ENCODE measurements at places on chromosomes 5 and 9.

GRCh38 chr5:90421136-90421535, 11.6 kb upstream of the CETN3 start:
- no peak for DNase-seq

DNA sequence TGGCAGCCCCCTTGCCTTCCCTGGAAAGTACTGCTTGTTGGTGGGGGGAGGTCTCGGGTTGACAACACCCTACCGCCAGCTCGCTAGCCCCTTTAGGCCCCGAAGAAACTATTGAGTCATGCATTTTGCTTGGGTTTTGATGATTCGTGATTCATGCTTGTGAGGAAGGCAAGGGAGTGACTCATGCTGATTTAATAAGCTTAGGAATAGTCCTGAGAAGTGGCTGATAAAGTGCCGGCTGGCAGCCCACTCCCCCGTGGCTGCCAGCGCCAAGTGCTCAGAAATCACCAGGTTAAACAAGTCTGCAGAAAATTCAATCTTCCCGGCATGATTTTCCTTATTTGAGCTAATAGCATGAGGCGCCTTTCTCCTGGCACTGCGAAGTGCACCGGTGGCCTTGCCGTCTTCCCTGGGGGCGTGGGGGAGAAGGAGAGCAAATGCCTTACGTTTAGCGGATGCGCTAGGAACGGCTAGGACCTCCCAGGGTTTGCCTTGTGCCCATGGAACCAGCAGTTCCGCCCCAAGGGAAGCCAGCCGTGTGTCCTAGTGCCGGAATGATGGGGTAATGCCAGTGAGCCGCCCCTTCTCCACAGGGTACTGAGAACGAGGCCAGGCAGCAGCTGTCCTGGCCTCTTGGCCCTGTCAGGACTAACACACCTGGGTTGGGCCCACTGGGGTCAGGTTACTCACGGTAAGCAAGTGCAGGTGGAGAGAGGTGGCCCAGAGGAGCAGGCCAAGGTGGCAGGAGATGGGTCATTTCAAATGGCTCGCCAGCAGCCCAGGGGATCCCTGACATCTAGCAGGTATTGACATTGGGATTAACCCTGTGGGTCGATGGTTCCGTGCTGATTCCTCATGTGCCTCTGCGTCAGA, 151.9 kb downstream of the MACROH2A1 start:
- peak; percentile 9 for DNase-seq

DNA sequence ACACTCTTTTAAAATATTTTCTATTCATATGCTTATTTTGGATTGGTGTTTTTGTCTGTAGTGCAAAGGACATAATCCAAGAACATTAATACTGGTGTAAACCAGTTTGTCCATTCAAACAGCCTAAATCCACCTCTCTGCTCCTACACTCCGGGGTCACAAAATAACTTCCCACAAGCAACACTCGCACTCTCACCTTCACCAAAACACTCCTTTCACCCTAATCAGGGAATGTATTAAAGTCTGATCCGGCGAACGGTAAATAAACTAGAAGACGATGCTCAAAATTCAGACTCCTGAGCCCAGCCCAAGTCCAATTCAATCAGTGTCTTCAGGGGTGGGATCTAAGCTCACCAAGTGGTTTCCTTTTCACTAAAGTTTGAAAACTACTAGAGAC, 649 bp downstream of the AP3B1 start:
- DNase-seq: no peak

DNA sequence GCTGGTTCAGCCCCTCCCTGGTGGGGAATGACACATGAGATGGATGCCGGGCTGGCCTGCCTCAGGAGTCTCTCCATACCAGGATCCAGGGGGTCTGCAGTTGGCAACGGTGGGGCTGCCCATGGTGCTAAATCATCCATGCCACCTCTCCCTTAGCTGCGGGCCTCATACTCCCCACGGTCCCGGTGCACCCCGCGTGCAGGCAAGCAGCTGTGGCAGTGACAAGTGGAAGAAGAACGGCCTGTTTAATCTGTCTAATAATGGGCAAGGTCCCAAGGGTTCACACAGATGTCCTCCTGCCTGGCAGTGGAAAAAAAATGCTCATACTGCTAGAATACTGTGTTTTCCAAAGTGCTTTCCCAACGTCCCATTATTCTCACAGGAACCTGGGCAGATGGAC, 196.9 kb upstream of the PANK3 start:
- no peak for DNase-seq

GRCh38 chr5:68554571-68555279, 339.2 kb downstream of the PIK3R1 start:
- no peak for DNase-seq

- DNase-seq: no peak
These were observed 20.1 kb upstream of the IFNB1 start for GRCh38 chr9:21097817-21098216.

DNA sequence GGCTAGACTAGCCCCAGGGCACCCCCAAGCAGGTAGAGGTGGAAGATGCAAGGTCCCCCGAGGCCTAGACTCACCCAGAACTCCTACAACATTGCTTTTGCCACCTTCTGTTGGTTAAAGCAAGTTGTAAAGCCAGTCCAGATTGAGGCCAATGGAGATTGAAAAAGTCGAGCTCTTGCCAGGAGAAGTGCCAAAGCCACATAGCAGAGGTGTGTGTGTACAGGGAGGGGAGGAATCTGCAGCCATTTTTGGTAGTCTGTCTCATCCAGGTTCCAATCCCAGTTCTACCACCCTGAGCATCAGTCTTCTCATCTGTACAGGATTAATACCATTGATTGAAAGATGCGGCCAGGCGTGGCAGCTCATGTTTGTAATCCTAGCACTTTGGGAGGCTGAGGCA, 12.3 kb upstream of the URM1 start:
- no peak for DNase-seq

DNA sequence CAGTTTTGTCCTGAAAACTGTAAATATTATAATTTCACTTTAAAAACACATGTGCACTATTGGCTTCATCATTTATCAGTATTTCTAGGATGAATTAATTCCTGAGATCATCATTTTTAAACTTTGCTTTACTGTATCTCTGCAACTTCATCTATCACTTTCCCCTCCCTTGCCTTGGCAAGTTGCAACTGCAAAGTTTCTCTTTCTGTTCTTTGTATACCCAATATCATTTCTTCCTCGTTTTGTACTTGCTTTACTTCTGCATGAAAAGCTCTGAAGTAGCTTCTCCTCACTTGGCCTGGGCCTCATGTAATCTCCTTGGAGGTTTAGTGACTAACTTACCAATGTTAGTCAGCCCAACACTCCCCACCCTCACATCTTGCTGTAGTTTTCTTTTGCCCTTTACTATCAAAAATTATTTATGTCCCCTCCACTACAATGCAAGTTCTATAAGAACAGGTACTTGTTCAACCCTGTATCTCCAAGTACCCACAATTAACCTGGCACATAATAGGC, 12.8 kb downstream of the C5orf63 start:
- no peak for DNase-seq

DNA sequence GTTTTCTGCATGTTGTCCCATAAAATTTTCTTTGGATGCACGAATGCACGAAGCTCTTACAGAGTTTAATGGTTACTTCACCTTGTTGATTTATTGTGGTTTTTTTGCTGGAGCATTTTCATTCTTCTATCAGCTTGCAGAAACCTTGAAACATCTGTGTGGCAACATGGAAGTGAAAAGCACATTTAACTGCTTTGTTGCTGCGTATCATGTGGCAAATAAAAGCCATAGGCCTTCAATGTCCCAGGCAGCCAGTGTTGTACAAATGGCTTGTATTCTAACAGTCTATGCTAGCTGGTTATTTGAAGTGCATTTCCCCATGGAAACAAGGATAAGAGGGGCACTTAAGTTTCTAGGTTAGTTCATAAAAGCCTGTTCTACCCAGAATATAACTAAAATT, 42.5 kb upstream of the RASGRF2 start:
- no peak for DNase-seq

DNA sequence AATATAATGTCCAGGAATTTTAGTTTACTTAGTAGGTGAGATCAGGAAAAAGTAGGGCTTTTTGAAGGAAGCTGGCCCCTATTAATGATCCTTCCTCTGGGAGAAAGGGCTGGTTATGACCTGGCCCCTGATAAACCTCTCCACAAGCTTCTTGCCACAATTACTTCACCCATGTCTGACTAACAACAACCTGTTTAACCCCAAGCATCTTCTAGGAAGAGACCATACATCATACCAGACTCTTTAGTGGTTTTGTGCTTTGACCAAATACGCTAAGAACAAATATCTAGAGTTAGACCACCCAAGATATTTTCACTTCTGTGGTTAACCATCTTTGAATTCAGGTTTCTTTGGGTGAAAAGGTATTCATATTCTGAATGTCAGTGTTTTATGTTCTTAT, 174.0 kb upstream of the SLC27A6 start:
- DNase-seq: no peak

GRCh38 chr5:74040811-74041491, 415.0 kb downstream of the ARHGEF28 start:
- DNase-seq: no peak

- no peak for DNase-seq
These were observed 15.2 kb upstream of the TNIP1 start for GRCh38 chr5:151096001-151096373.

GRCh38 chr5:136038635-136039034, 9.8 kb downstream of the TGFBI start:
- no peak for DNase-seq

GRCh38 chr9:100700689-100701318, 122.9 kb downstream of the CAVIN4 start:
- DNase-seq: peak; percentile 43

- no peak for DNase-seq
These were observed 9.4 kb upstream of the EFNA5 start for GRCh38 chr5:107680099-107680498.

- DNase-seq: no peak
These were observed 293 bp downstream of the CENPP start for GRCh38 chr9:92325991-92326500.

- DNase-seq: no peak
These were observed 15.4 kb downstream of the IARS1 start for GRCh38 chr9:92278110-92278509.

All from activated CD4-positive, alpha-beta T cell treated with anti-CD3 and anti-CD28 coated beads, Interleukin-2, Interleukin-6, amounts not matched to agents 100 ng/mL and 50 ng/mL, durations not matched to agents 16 hours and 8 hours (primary cell).